ENCODE measurements at places on chromosomes 11 and 22.

DNA sequence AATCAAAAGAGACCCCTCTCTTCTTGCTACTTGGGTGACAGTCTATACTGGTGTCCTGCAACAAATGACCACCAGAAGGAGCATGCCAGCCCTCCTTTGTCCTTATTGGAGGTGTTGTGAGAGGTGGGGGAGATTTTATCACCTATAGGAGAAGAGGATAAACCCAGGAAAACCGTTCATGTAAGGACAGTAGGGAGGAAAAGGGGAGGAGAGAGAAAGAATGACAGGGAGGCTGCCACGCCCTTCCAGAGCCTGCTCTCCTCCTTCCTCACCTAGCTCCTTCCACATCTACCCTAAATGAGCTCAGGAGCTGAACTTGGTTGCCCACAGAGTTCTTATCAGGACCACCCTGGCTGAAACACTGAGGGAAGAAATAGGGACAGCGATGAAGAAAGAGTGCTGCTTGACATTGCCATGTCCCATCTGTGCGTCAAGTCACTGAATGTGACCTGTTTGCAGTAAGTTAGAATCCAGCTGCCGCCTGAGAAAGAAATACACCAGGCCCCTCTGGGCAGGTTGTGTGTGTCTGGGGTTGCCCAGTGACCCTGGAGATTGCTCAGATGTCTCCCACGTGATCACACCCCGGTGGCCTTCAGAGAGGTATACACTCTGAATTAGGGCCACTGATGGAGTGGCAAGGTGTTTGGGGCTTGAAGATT lies 40.4 kb upstream of the ETS1 start:
- H3K27ac ChIP-seq: no peak overlapping the region
- H3K4me1 ChIP-seq: peaks cover 21% of the 10 kb centered on the region
- H3K4me3 ChIP-seq: no peak overlapping the region
- DNase-seq: no peak
- H3K36me3 ChIP-seq: no peaks in the 10 kb centered on the region

GRCh38 chr11:121241343-121242211 lies 51.0 kb upstream of the SC5D start:
- no peaks in the 10 kb centered on the region for H3K36me3 ChIP-seq
- H3K27me3 ChIP-seq: no peaks in the 10 kb centered on the region
- no peak overlapping the region for H3K4me3 ChIP-seq
- no peak overlapping the region for H3K27ac ChIP-seq
- no peak for DNase-seq

DNA sequence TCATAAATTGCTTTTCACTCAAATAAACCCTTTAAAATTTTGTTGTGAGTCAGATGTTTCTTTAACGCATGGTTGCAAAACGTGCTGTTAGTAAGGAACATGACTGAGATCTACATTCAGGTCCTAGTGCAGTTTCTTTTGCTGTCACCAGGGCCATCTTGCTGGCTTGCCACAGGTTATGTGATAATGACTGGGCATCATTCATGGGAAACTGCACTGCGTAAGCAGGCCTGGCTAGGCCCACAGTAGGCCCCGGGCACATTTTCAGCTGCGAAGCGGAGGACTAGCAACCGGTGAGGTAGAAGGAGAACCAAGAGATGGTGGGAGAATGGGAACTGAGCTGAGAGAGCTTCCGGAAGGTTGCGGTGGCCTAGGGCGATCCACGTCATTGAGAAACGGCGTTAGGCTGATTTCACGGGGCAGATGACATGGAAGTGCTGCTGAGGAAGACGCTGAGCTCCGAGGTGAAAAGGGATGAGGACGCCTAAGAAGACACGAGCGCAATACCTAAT lies 3.2 kb upstream of the KLHDC7B start:
- H3K4me3 ChIP-seq: no peak overlapping the region
- peak; percentile 61 for DNase-seq
- H3K27me3 ChIP-seq: peaks cover 10% of the 10 kb centered on the region
- peaks cover 22% of the 10 kb centered on the region for H3K4me1 ChIP-seq

DNA sequence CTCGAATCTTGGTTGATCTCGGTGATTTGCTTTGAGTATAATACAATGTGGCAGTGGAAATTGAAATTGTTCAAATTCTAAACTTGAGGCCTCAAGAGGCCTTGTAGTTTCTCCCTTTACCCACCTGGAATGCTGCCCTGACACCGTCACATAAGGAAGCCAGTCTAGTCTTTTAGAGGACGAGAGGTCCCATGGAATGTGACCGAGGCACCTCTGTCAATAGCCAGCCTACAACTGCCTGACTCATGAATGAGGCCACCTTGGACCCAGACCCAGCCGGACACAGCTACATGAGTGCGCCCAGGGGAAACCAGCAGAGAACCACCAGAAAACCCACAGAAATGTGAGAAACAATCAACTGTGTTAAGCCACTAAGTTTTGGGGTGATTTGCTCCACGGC lies 52.5 kb downstream of the RPL27A start:
- H3K36me3 ChIP-seq: no peaks in the 10 kb centered on the region
- H3K4me1 ChIP-seq: peaks cover 40% of the 10 kb centered on the region
- no peaks in the 10 kb centered on the region for H3K27me3 ChIP-seq
- DNase-seq: no peak
- H3K4me3 ChIP-seq: no peak overlapping the region
- H3K27ac ChIP-seq: no peak overlapping the region

- no peaks in the 10 kb centered on the region for H3K27me3 ChIP-seq
- no peak overlapping the region for H3K4me3 ChIP-seq
- H3K4me1 ChIP-seq: peaks cover 26% of the 10 kb centered on the region
- peak; percentile 84 for DNase-seq
Observed at GRCh38 chr22:21443735-21444421, 23.3 kb upstream of the TMEM191C start.

DNA sequence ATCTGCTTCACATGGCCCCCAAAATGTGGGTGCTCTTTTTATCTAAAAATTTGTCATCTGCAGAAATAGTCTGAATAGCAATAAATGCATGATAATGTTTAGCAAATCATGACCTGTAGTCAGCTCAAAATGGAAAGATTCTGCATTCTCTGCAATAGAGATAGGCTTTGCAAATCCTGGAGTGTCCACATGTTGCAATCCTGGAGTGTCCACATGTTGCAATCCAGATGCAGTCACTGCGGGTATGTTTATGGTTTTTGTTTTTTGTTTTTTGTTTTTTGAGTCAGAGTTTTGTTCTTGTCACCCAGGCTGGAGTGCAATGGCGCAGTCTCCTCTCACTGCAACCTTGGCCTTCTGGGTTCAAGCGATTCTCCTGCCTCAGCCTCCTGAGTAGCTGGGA lies 20.2 kb upstream of the LRRC32 start:
- H3K36me3 ChIP-seq: no peaks in the 10 kb centered on the region
- no peaks in the 10 kb centered on the region for H3K27me3 ChIP-seq
- no peaks in the 10 kb centered on the region for H3K4me1 ChIP-seq
- no peak overlapping the region for H3K4me3 ChIP-seq
- DNase-seq: no peak

DNA sequence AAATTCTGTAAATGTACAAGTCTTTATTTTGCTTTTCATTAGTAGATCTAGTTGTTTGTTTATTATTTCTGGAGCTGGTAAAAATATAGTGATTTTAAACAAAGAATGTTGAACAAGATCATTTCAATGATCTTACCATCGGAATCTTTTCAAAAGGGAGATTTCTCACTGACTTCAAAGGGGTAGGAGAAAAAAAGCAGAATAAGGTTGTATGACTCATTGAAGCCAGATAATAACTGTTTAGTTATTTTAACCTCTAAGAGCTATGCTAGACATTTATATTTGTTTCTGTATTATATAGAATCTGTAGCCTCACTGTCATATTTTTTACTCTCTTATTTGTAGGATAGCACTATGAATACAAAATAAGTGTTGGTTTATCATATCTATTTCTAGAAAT lies 8.1 kb upstream of the PDE3B start:
- no peak overlapping the region for H3K27ac ChIP-seq
- H3K27me3 ChIP-seq: no peaks in the 10 kb centered on the region
- H3K4me3 ChIP-seq: no peak overlapping the region
- DNase-seq: no peak
- no peaks in the 10 kb centered on the region for H3K36me3 ChIP-seq

GRCh38 chr22:27825174-27825573 lies 23.6 kb upstream of the MN1 start:
- H3K4me1 ChIP-seq: no peaks in the 10 kb centered on the region
- no peaks in the 10 kb centered on the region for H3K27me3 ChIP-seq
- H3K36me3 ChIP-seq: no peaks in the 10 kb centered on the region

DNA sequence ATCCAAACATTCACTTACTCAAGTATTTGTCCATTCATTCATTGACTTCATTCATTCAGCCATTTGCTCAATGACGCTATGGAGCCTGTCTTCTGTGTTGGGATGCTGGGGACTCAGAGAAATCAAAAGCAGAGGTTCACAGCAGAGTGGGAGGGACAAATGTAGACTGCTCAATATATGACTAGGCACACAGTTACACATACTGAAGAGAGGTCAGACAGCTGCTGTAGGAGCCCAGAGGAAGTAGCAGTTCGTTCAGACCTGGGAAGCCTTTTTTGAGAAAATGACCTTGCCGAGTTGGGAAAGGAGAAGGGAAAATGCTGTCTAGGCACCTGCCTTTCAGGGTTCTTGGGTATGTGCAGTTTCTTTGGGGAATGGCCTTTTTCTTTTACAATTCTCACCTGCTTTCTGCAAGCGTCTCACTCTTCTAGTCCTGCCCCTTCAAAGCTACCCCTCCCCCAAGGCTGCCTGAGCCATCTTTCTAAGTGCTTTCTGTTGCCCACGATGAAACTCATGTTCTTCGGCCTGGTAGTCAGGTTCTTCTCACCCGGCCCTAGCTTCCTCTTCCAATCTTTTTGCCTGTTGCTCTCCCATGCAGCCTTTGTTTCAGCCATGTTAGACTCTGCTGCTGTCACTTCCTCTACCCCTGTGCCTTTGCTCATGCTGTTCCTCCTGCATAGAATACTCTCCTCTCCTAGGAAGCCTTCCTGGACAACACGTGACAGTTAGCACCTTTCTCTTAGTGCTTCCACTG lies 4.2 kb upstream of the UVRAG start:
- no peaks in the 10 kb centered on the region for H3K36me3 ChIP-seq
- no peaks in the 10 kb centered on the region for H3K4me1 ChIP-seq
- H3K4me3 ChIP-seq: no peak overlapping the region
- no peak overlapping the region for H3K27ac ChIP-seq
- no peak for DNase-seq

GRCh38 chr22:49426098-49426497 lies 401.6 kb downstream of the BRD1 start:
- H3K4me1 ChIP-seq: no peaks in the 10 kb centered on the region
- no peak overlapping the region for H3K4me3 ChIP-seq
- H3K27ac ChIP-seq: no peak overlapping the region
- DNase-seq: no peak

DNA sequence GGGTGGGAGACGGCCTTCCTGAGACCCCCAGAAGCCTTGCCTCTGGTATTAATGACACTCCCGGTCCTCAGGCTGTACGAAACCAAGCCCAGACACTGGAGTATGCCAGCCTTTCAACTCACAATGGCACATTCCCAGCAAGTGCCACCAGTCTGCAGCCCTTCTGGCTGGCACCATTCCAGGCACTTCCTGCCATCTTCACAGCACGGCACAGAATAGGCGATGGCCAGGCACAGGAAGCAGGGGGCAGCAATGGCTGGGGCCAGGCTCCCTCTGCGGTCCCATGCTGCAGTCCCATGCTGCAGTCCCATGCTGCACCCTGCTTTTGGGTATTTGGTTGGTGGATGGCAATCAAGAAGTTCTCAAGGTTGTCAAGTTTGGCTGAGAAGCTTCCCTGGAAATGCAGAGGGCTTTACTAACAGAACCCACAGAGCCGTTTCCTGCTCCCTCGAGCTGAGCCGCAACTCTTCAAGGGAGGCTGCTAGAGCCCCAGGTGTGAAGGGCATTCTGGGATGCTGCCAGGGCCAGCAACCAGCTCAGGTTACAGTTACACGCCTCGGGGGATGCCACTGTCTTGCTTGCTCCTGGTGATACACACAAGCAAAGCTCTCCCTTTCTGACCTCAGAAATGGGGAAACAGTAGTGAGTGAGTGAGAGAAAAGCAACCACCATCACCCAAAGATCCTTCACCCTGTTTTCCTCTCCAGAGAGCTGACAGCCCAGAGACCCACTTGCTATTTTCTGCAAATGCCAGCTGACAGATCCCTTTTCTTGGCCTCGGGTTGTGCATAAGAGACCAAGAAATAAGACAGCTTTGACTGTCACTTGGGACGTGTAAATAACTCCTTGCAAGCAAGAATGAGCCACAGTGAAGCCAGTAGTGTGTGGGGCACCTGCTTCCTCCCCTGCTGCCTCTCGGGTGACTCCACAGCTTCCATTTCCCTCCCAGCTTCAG lies 23.9 kb downstream of the LRFN4 start:
- no peaks in the 10 kb centered on the region for H3K27me3 ChIP-seq
- H3K4me1 ChIP-seq: peaks cover 16% of the 10 kb centered on the region
- H3K27ac ChIP-seq: no peak overlapping the region
- no peak for DNase-seq
- no peak overlapping the region for H3K4me3 ChIP-seq

GRCh38 chr11:77191823-77192495 lies 63.9 kb downstream of the MYO7A start:
- H3K4me1 ChIP-seq: peaks cover 12% of the 10 kb centered on the region
- H3K4me3 ChIP-seq: no peak overlapping the region
- H3K36me3 ChIP-seq: no peaks in the 10 kb centered on the region
- H3K27me3 ChIP-seq: no peaks in the 10 kb centered on the region
- DNase-seq: peak; percentile 90
- H3K27ac ChIP-seq: peak overlapping the region; percentile 54

DNA sequence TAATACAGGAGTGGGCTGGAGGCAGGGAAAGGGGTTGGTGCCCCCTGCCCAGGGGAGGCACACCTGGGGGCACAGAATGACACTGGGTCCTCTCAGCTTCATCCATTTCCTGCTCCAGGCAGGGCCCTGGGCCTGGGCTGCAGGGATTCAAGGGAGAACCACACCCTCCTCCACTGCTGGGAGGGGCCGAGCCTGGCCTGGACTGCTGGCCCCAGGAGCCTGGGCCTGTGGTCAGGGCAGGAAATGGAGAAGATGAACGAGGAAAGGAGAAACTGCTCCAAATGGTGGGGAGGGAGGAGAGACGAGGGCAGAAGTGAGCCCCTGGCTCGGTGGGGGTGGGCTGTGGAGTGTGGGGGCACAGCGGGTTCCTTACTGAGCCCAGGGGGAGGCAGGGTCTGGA lies 38.1 kb upstream of the KCNQ1OT1 start:
- DNase-seq: no peak
- no peaks in the 10 kb centered on the region for H3K27me3 ChIP-seq
- no peak overlapping the region for H3K4me3 ChIP-seq
- H3K27ac ChIP-seq: no peak overlapping the region

GRCh38 chr22:35350539-35351503 lies 30.1 kb upstream of the HMOX1 start:
- H3K4me1 ChIP-seq: peaks cover 26% of the 10 kb centered on the region
- peak; percentile 94 for DNase-seq
- H3K27me3 ChIP-seq: no peaks in the 10 kb centered on the region
- H3K27ac ChIP-seq: peak overlapping the region; percentile 28
- no peak overlapping the region for H3K4me3 ChIP-seq
- no peaks in the 10 kb centered on the region for H3K36me3 ChIP-seq

GRCh38 chr11:12331239-12331874 lies 46.0 kb upstream of the PARVA start:
- peak; percentile 91 for DNase-seq
- H3K4me3 ChIP-seq: no peak overlapping the region
- H3K27me3 ChIP-seq: no peaks in the 10 kb centered on the region
- no peak overlapping the region for H3K27ac ChIP-seq
